ENCODE measurements at places on chromosomes 12 and 14.
A peak's percentile ranks its signal among the peaks of the same experiment; 100 is the strongest.

DNA sequence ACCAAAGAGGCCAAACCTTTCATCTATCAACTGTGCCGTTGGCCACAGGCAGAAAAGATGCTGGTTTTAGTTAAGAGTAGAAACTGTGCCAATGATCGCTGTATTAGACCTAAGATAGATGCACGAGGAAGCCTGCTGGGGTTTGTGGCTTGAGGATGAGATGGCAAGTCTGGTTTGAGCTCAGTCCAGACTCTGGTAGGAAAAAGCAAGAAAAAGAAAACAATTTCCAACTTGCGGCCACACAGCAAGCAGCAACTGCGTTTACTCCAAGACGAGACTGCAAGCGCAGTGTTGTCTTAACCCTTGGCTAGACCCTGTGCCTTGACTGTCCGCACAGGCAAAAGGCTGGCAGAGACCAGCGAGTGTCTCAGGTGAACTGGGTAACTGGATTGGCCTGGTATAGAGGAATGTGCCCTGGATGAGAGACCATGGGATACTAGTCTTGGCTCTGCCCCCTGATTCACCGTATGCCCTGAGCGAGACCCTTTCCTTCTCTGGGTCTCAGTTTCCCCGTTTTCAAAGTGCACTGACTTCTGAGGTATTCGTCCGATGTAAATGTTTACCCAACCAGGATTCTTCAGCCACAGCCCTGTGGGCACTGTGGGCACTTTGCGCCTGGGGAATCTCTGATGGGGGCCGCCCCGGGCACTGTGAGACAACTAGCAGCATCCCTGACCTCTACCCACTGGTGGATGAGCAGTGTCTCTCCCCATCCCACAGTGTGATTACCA is 113.4 kb downstream of the DICER1 start:
- DNase-seq = peak; percentile 74

GRCh38 chr12:96774496-96775256 is 132.4 kb upstream of the NEDD1 start:
- DNase-seq = no peak

GRCh38 chr14:92322516-92322915 is 449 bp upstream of the SLC24A4 start:
- DNase-seq = no peak

GRCh38 chr12:91357381-91357780 is 174.8 kb upstream of the DCN start:
- DNase-seq = no peak

- DNase-seq = no peak
Measured at GRCh38 chr14:34046799-34047520, 96.1 kb upstream of the EGLN3 start.

- no peak for DNase-seq
Measured at GRCh38 chr14:85039353-85039626, 490.7 kb upstream of the FLRT2 start.

DNA sequence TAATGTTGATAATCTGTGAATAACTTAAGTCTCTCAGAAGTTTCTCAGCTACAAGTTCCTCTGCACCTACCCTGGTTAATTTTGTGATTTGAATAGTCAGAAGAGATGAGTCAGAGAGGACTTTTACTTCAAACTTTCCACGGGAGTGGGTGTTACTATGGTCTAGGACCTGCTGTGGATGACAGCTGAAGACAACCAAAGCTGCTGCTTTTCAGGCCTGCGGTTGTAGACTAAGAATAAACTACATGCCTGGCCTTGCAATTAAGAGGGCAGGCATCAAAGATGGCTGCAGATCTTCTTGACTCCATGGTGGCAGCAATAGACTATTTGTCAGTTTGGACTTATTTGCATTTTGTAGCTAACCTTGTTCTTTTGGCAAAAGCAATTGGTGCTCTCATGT is 227.1 kb upstream of the KRR1 start:
- DNase-seq = no peak

DNA sequence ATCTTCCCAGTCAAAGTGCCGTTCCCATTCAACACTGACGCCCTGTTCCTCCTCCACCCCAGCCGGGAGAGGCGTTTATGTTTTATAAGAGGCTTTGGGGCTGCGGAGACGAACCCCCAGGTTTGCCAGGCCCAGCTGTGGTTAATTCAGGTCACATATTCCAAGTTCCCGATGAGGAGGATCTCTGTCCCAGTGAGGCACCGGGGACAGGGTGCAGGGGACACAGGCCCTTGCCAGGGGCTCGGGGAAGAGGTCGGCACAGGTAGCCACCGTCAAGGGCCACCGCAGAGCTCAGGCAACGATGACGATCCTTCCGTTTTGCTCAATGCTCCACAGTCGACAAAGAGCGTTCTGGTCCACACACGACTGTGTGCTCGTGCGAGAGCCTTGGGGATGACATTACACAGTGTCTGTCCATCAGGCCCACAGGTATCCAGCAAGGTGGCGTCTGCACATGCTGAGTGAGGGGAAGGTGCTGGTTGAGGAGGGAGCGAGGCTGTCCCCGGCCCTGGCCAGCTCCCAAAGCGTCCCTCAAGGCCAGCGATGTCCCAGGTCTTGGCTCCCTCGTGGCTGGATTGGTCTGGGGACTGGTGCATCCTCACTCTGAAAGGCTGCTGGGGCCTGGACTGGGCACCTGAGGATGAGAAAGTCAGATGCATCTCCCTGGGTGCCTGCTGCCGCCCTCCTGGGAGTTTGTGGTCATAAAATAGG is 189.2 kb upstream of the C14orf180 start:
- no peak for DNase-seq

GRCh38 chr14:106200541-106201315 is 674.3 kb downstream of the TMEM121 start:
- no peak for DNase-seq

DNA sequence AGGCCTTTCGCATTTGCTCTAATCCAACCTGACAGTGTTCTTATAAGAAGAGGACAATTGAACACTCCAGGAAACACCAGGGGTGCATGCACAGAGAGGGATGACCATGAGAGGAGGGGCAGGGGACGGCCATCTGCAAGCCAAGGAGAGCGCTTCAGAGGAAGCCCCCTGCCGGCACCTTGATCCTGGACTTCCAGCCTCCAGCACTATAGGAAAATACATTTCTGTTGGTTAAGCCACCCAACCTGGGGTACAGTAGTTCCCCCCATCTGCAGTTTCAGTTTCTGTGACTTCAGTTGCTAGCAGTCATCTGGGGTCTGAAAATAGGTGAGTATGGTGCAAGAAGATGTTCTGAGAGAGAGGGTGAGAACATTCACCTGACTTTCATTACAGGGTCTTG is 64.7 kb downstream of the CLMN start:
- DNase-seq = no peak

- no peak for DNase-seq
Measured at GRCh38 chr12:57103856-57104255, 7.3 kb downstream of the STAT6 start.

DNA sequence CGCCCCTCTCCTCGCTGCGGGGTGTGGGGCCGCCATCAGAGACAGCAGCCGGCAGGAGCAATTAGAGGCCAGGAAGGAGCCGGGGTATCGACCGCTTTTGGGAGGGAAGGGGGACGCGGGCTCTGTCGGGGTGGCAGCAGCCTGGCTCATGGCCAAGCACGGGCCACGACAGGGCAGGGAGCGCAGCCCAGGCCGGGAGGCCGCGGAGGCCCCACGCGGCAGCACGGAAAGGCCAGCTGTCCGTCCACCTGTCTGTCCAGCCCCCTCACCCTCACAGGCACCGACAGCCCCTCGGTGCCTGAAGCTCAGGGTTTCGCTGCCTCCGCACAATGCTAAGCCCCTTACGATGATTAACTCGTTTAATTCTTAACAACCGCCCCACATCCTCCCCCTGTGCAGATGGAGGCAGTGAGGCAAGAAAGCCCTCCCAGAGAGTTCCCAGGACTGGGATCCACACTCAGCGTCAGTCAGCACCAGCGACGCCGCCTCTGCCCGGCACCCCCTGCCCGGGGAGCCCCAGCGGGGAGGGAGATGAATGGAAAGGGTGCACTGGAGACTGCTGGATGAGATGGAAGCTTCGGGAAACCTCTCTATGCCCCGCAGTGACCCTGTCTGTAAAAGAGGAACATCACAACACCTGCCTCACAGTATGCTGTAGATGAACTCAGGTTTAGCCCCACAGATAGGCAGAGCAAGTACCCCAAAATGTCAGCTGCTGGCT is 23.7 kb downstream of the NCOR2 start:
- no peak for DNase-seq

DNA sequence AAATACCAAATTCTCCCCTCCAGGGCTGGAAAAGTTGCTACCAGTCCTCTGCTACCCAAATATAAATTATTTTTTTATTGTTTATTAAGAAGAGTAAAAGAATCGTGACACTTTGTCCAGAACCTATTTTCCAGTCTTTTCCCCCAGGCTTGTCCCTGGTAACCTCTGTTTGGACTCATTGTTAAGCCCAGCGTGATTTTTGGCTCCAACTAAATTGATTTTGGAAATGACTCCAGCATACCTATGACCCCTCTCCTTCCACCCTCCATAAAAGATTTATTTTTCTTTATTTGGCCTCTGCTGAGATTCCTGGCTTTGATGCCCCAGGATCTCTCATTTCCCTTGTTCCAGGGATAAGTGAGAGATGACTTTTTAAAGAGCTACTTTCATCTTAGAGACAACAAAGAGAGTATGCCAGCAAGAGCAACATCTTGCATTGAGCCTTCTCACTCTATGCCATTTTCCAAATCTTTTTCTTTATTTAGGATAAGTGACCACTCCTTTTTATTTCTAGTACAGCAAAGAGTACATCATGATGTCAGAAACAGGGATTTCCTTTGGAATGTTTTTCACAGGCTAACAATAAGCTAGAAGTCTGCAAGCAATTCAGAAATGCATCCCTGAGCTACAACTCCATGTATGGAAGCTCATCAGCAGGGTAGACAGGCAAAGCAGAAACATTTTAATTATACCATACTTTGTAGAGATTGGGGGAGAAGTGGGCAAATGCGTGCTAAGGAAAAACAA is 75.8 kb downstream of the DAD1 start:
- no peak for DNase-seq

DNA sequence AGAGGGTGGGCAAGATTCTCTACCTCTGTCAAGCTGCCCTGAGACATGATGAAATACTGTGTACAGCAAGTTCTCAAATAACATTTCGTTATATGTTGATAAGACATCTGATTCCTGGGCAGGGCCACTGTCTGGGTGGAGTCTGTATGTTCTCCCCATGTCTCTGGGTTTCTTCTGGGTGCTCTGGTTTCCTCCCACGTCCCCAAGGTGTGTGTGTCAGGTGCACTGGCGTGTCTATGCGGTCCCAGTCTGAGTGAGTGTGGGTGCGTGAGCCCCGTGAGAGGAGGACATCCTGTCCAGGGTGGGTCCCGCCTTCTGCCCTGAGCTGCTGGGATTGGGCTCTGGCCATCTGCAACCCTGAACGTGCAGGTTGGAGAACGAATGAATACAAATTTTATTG is 29.6 kb downstream of the KCTD10 start:
- no peak for DNase-seq

DNA sequence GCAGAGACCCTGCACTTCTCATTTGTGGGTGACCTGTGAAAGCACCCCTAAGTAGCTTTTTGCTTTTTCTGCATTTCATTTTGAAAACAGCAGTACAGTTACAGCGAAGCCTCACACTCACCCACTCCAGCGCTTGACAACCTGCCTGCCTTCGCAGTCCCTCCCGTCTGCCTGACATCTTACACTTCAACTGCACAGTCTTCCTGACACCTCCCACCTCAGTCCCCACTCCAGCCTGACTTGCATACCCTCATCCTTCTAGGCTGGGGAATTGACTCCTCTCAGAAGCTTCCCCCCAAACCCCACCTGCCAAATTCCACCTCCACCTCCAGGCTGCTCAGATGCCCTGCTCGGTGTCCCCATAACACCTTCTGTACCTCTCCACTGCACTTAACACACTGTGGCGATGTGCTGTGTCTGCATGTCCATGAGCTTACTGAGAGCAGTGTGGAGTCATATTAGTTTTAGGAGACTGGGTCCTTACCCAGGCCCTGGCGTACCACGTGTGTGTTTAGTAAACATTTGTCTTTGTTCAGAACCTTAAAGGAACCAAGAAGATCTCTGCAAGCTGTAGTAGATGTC is 159.4 kb downstream of the PRKCH start:
- no peak for DNase-seq

DNA sequence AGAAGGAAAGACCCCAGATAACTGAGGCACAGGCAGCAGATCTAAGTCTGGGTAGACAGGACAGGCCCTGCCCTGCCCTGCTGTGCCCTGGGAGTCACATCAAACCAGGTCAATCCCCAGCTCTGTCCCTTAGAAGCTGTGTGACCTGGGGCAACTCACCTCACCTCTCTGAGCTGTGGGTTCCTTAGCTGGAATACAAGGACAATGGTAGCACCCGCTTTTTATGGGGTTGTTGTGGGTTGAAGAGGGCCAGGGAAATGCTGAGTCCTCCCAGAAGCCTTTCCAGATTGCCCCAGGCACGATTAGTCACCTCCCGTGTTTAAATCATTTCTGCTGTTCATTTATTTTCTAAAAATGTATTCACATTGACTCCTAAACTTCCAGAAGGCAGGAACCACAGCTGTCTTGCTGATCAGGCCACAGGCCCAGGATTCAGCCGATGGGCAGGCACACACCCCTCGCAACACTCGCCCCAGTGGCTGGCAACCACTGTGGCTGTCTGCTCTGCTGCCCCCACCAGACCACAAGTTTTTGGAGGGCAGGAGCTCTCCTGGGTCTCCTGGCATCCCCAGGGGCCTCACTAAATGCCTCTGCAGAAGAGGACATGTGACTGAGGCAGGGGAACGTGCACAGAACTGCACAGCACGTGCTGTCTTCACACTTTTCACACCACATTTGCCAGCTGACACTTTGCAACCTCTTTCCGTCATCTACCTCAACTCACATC is 3.0 kb downstream of the SELPLG start:
- DNase-seq = peak; percentile 59

DNA sequence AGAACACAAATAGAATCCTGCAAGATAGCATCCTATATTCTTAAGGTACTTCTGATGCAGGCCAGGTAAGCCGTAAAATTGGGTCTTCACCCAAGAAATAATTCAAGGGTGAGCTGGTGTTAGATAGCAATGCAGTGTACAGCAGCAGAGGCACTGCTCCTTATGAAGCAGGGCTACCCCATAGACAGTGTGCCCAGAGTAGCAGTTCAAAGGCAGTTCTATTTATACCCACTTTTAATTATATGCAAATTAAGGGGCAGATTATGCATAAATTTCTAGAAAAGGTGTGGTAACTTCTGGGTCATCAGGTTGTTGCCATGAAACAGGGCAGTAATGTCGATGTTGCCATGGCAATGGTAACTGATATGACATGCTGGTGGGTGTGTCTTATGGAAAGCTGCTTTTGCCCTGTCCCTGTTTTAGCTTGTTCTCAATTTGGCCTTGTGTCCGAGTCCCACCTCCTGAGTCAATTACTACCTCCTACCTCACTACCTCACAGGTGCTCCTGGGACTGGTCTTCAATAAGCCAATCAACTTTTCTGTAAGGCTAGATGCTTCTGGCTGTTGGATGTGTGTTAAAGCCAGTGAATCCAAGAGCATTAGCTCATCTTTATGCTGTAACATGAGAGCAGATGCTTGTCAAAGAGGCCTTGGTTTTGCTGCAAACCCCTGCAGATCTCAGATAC is 61.0 kb downstream of the PPM1A start:
- no peak for DNase-seq

DNA sequence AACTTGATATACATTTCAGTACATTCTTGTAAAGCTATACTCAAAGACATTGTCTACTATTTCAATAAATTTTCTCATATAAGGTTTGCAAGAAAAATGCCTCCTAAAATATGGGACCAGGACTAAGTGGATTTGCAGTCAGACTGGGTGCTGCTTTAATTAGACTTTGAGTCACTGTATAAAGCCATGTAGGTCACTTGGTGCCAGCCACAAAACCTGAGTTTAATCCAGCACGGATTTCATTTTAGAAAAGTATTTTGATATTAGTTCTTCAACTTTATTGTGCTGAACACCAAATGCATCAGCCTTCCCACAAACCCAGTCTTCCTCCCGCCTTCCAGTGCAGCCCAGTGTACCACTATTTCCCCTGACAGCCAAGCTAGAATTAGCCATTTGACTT is 9.9 kb upstream of the NID2 start:
- no peak for DNase-seq

All from stromal cell of bone marrow (primary cell).